AG04449 (cell line): ENCODE measurements at places on chromosomes 1 and 21.

DNA sequence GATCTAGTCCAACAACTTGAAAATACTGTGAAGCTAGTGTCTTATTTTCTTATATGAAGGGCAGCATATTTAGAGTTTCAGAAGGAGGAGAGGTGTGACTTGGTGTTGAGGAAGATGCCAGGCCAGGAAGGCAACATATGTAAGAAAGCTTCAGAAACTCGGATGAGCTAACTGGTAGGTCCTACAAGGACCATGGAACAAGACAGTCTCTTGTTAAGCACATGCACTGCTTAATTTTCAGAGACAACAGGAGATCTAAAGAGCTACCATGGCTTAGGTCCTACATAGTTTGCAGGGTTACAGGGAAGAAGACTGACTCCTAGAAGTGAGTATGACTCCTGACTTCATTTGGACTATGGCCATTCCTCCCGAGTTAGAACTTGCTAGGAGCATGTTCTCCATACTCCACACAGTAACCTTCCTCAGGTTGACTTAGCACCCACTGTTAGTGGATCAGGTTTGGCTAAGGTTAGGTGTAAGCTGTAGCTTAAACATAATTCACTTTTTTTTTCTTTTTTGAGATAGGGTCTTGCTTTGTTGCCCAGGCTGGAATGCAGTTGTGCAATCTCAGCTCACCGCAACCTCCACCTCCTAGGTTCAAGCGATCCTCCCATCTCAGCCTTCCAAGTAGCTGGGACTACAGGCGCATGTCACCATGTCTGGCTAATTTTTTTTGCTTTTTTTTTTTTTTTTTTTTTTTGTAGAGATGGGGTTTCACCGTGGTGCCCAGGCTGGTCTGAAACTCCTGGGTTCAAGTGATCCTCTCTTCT, 31.0 kb downstream of the ANGEL2 start:
- DNase-seq: no peak

DNA sequence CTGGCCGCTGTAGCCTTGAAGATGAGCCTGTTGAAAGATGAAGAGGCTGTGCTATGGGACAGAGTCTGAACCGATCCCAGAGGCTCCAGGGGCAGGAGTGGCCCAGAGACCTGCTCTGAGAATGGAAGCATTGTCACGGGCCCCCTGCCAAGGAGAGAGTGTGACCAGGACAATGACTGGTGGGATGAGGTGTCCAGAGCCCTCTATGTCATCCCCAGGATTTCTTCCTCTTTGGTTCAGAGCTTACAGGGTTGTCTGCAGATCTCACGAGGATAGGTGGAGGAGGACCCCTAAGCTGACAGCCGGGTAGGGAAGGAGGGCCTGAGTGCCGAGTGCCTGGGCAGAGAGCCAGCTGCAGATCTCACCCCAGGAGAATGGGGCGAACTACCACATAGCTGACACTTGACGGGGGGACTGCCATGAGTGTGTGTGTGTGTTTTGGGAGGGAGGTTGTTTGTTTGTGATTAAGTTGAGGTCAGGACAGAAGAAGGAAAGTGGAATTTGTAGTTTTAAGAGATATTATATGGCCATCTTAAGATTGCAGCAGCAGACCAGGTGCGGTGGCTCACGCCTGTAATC, 25.4 kb downstream of the PIK3CD start:
- DNase-seq: no peak

GRCh38 chr1:86687595-86687994, 16.8 kb upstream of the SH3GLB1 start:
- no peak for DNase-seq

GRCh38 chr1:25563330-25564215, 20.2 kb downstream of the LDLRAP1 start:
- no peak for DNase-seq

- DNase-seq: no peak
Observed at GRCh38 chr1:154256686-154257085, 15.7 kb upstream of the HAX1 start.

DNA sequence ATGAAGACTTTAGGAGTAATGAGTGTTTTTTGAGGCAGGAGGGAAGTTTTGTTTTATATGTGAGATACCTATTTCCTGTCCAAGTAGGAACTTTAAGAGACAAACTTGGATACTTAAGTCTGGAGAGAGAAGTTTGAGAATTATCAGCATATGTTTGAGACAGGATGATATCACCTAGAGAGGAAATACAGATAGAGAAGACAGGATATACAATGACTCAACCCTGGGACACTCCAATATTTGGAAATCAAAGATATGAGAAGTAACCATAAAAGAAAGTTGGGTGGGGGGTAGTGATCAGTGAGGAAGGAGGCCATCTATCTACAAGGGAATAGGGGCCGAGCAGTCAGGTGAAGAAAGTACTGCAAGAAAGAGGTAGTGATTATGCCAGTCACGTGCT, 6.5 kb downstream of the LCE7A start:
- DNase-seq: no peak

GRCh38 chr1:204045430-204045829, 27.5 kb upstream of the SOX13 start:
- no peak for DNase-seq

DNA sequence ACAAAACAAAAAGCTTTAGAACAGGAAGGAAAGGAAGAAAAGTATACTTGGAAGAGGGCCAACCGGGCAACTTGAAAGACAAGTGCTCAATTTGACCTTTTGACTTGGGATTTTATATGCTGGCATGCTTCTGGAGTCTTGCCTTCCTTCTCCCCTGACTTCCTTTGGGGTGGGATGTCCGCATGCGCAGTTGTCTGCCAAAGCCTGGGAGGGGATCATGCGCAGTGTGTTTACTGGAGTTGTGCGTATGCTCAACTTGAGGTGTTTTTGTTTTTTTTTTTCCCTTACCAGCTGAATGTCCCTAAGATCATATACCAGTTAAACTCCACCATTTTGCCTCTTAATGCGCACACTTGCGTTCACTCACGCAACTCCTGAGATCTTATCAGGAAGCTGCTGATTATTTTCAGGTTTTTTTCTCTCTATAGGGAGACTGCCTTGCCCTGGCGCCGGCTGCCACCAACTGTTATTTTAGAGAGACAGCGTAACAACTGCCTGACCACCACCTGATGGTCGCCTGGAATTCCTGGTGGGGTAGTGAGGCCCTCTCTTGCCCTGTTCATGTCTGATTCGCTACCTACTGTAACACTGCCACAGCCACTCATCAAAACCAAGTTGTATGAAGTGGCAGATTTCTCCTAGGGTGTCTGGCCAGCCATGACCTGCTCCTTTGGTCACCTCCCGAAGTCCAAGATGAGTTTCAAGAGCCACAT, 138.7 kb upstream of the ZNF644 start:
- DNase-seq: no peak

- no peak for DNase-seq
Observed at GRCh38 chr1:115640384-115640783, 1.4 kb upstream of the VANGL1 start.

GRCh38 chr21:26077521-26077920, 93.0 kb downstream of the APP start:
- no peak for DNase-seq

DNA sequence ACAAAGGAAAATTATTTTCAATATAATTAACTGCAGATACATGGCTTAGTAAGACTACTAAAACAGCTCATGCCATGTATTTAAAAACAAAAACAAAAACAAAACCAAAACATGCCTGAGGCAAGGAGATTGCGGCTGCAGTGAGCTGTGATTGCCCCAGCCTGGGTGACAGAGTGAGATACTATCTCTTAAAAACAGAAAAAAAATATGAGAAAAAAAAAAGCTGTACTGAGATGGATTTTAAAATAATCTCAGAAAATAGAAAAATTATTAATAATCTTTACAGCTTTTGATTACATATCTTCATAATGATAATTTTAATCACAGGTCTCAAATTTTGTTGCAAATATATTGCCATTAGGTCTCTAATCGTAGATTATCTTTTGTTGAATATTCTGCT, 24.0 kb upstream of the LIN9 start:
- DNase-seq: no peak

GRCh38 chr1:219391297-219391696, 217.6 kb downstream of the LYPLAL1 start:
- DNase-seq: no peak

DNA sequence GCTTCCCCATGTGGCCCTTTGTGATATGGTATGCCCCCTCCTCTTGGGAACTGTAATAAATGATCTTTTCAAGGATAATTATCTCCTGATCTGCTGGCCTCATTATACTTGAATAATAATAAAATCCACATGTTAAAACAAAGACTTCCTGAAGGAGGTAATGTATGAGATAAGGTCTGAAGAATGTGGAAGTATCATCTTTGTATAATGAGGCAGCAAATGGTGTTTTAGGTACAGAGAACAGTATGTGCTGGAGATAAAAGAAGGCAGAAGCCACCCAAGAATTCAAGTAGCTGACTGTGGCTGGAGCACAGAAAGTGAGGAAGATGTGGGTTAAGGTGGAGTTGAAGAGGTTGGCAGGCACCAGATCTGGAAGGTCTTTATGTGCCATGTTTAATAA, 12.8 kb upstream of the COG2 start:
- DNase-seq: no peak

GRCh38 chr1:62439652-62440371, 3.0 kb downstream of the USP1 start:
- no peak for DNase-seq

DNA sequence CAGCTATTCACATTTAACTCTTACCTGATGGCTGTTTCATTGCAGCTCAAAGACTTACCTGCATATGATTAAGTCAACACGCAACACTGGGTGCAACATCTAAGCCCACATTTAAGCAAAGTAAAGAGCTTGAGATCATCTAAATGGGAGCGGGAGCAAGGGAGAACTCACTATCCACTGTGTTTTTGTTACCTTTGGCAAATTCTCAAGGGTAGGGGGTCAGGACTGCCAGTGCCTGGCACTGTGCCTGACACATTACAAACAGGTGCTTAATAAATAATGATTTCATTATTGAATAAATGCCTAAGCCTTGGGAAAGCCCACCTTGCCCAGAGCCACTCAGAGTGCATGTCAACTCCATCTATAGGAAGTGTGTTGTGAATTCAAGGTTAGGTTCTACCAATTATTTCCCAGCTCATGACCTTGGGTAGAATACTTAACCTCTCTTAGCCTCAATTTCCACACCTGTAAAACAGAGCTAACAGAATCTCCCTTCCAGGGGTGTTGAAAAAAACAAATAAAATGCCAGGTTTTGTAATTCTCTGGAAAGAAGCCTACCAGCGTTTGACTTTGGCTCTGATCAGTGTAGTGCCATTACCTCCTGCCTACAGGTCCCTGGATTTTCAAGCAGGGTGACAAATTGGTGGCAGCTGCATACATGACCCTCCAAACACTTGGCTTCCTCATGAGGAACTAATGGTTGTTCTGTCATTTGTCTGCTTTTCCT, 109.7 kb downstream of the TGFBR3 start:
- DNase-seq: no peak

DNA sequence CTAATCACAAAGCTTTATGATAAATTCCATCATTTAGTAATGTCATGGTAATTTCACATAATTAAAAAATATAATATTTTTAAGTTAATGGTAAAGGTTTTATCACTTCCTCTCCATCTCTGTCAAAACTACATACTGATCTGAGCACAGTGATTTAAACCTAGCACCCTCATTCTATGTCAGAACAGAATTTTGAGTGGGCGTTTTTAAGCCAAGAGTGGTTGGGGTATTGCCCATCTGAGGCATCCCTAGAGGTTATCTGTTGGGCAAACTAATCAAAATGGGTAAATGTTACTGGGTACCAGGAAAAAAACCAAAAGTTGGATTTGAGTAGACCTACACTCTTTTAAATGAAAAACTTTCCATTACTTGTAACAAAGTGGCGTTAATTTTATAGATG, 100.7 kb upstream of the GFI1 start:
- no peak for DNase-seq

GRCh38 chr21:31750843-31751242, 18.9 kb upstream of the SCAF4 start:
- no peak for DNase-seq

GRCh38 chr1:159934136-159935039, 9.1 kb upstream of the TAGLN2 start:
- DNase-seq: no peak

DNA sequence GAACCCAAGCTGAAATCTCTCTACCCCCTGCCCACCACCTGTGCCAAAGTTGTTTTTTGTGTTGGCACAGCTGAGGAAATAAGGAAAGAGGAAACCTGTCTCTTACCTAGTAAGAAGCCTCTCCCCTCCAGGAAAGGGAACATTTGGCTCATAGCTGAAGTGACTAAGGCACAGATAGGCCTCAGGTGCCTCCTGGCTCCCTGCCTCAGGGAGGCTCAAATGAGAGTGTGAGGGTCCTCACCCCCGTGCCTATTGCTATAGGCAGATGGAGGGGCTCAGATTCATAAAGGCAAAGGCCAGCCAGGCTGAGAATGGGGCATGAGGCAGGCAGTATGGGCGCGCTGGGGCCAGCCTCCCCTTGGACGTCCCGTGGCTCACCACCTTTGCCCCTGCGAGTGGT, 7.4 kb downstream of the SLC30A2 start:
- no peak for DNase-seq

DNA sequence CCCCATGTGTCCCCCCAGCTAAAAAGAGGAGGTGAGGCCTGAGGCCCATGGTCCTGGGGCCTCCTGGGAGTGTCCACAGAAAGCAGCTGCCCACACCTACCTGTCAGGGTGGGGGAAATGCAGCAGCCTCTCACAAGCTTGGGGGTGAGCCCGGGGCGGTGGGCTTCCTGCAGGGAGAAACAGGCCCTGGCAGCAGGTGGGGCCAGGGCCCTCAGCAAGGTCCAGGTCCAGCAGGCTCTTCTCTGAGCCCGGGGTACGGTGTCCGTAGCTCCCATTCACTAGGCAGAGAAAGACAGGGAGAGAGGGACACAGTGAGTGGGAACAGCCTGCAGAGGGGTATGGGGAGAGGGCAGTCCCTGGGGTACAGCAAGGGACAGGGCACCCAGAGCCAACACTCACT, 139.0 kb downstream of the GLIS1 start:
- no peak for DNase-seq

DNA sequence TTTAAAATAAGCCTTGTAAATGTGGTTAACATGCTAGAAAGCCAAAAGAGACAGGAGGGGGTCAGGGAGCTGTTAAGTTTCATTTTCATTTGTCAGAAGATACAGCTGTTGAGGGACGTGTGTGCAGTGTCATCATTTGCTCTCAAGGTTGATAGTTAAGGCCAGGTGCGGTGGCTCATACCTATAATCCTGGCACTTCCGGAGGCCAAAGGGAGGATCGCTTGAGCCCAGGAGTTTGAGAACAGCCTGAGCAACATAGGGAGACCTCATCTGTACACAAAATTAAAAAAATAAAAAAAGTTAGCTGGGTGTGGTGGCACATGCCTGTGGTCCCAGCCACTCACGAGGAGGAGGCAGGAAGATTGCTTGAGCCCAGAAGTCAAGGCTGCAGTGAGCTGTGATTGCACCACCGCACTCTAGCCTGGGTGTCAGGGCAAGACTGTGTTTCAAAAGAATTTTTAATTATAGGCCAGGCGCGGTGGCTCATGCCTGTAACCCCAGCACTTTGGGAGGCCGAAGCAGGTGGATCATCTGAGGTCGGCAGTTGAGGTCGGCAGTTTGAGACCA, 22.7 kb downstream of the ZBTB8OS start:
- no peak for DNase-seq
